H9 (cell line): ENCODE measurements at places on chromosomes 7 and 10. TPM values are rescaled to one million over a fixed set of nuclear protein-coding genes. Genes with fewer than 3 reads are reported as not detected.

DNA sequence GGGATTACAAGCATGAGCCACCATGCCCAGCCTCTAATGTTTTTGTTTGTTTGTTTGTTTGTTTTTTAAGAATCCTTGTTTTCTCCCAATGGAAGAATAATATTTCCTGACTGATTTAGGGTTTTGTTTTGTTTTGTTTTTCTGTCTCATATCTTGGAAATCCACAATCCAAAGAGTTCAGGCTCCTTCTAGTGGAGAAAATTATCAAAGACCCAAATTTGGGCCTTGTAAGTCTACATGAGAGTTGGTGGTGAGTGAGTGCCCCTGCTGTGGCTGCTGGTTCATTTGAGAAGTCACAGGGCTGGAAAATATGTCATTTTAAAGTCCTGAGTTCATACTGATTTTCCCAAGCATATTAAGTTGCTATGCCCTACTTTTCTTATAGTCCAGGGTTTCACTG, 33.5 kb upstream of the KLHL7 start:
- DNase-seq: no peak

GRCh38 chr10:71666639-71667386, 52.8 kb downstream of the C10orf105 start:
- no peak for DNase-seq

DNA sequence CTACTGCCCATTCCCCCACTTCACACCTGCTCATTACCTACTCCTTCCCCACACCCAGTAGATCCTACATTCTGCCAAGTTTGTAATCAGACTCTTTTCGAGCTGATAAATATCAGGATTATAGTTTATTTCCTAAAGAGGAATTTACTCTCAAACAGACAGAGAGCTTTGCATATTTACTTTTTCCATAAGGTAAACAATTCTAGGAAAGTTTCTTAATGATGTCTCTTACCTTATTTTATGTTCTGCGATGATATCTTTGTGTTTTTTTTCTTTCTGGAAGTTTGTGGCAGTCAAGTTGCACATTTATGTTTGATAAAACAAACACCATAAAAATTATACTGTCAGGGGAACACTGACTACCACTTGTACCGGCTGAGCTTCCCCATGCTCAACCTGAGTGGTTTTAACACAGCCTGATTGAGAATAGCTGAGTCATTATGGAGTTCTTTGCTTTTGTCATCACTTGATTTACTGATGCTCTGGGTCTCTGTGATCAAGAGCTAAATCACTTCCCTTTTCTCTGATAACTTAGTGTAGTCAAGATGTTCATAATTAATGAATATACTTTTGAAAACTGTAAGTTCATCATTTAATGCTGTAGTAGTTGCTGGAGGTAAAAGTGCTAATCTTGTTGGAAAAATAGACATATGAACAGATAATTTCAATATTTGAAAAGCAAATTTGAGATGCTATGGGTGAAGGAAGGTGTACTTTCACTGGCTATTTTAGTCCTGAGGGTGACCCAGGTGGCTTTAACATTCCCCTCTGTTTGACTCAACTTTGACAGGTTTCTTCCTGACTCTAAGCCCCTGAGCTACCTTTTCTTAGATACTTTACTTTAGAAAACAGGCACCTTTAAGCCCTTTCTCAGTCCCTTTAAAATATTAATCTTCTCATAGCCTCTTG, 1034.5 kb upstream of the LRRTM3 start:
- no peak for DNase-seq

- DNase-seq: no peak
Observed at GRCh38 chr10:60706146-60706545, 72.1 kb upstream of the CDK1 start.

- no peak for DNase-seq
Observed at GRCh38 chr10:70834441-70835151, 18.8 kb downstream of the SGPL1 start.

- DNase-seq: no peak
Observed at GRCh38 chr10:12783293-12783692, 218.2 kb downstream of the CCDC3 start.

DNA sequence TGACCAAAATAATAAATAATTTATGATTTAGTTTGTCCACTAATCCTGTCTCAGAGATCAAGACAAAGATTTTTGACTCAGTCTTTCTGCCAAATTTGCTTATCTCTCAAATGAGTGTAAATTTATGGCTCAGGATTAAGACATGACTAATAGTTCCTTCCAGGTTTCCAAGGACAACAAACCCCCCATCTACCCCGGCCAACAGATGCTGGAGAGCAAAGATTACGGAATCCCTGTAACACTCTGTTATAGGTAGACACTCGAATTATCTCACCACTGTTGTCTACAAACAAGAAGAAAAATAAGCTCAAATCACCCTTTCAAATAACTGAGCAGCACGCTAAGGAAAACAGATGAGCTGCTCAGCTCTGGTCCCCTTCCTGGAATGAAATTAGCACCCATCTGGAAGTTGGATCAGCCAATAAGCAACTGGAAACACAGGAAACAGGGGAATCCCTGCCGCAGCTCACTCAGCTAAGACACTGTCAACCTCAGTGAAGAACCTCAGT, 56.8 kb upstream of the SVIL start:
- no peak for DNase-seq

GRCh38 chr10:93364966-93365365, 117.2 kb downstream of the MYOF start:
- no peak for DNase-seq

DNA sequence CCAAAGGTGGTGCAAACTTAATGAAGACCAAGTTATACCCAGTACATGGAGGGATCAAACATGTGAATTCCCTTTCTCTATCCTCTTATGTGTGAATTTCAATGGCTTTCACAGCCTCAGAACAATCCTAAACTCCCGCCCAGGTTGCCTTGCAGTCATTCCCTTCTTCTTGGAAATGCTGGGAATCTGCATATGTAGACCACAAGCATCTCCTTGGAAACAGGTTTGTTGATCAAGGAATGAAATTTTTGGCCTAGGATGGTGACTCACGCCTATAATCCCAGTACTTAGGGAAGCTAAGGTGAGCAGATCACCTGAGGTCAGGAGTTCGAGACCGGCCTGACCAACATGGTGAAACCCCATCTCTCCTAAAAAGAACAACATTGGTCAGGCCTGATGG, 77.8 kb upstream of the ABI1 start:
- DNase-seq: peak; percentile 30

- no peak for DNase-seq
Observed at GRCh38 chr7:16563281-16564022, 36.8 kb downstream of the LRRC72 start.

DNA sequence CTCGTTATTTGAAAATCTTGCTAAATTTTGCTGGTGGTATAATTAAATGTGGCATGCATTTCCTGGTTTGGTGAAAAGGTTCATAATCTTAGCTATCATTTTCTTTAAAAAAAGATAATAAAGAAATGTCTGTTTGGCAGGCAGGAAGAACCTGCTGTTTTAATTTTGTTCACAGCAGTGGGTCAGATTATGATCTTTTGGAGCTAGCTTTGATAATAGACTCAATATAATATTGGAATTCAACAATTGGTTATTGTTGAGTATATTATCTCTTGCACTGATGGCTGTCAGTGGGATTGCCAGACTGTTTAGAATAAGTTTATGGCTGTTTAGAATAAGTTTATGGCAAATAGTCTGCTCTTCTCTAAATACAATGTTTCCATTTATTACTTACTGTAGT, 35.1 kb downstream of the MXI1 start:
- DNase-seq: no peak

EN2 gene
- 0.07 and 0.15 TPM in 2 replicates for total RNA-seq

TLL2 gene
- total RNA-seq: 1.4 and 1.8 TPM in 2 replicates

- no peak for DNase-seq
Observed at GRCh38 chr7:32158076-32158475, 87.9 kb upstream of the PDE1C start.

- DNase-seq: no peak
Observed at GRCh38 chr7:26485367-26485934, 193.8 kb downstream of the SNX10 start.

DNA sequence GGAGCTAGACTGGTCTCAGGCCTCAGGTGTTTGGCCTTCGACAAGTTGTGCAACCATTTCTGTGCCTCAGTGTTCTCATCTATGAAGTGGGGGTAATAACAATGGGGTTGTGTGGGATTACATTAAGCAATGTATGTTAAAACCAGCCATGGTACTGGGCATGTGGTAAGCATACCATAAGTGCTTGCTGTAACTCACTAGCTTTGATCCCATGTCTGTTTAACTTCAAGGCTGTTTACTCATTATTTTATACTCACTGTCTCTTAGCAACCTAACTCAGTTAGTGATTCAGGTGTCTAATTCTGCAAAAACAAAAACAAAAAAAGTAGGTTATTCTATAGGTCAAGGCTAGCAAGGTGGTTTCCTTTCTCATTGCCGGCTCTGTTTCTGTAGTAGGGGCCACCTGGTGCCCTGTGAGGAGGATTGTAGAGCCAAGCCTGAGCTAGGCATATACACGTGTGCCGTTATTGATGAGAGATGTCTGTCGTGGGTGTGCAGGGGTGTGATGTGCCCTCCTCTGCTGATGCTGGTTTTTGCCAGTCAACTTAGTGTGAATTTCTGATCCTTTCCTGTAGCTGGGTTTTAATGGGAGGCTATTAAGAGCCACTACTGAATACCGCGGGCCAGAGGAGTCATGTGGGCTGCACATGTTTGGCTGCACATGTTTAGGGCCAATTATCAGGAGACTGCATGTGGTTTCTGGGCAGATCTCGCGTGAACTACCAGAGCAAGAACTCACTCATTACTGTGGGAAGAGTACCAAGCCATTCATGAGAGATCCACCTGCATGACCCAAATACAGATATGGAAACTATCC, 56.2 kb downstream of the EEPD1 start:
- DNase-seq: no peak

CARD11 gene
- 20.0 and 22.3 TPM in 2 replicates for total RNA-seq

UFSP1 gene
- 4.3 and 4.6 TPM in 2 replicates for total RNA-seq

GRCh38 chr10:46516660-46517416, 39.6 kb downstream of the GPRIN2 start:
- DNase-seq: peak; percentile 28

GRCh38 chr10:123459371-123460091, 206.6 kb upstream of the GPR26 start:
- peak; percentile 59 for DNase-seq

- DNase-seq: no peak
Observed at GRCh38 chr7:93856323-93856722, 34.2 kb downstream of the TFPI2 start.

DNA sequence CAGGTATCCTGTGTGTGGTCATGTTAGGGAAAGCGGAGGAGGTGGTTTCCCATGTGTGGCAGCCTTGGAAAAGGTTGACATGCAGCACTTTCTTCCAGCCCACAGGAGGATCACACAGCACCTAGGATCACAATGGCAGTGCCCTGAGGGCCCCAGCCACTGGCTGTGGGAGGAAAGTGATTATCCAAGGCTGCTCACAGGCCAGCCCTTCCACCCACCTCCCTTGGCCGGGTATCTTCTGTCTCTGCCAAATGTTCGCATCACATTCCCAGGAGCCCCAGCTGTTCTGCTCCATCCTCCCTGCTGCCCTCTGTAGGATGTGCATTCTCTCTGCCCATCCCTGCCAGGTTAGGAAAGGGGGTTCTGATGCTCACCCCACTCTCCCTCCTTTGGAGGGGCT, 2.5 kb upstream of the MLXIPL start:
- no peak for DNase-seq

DNA sequence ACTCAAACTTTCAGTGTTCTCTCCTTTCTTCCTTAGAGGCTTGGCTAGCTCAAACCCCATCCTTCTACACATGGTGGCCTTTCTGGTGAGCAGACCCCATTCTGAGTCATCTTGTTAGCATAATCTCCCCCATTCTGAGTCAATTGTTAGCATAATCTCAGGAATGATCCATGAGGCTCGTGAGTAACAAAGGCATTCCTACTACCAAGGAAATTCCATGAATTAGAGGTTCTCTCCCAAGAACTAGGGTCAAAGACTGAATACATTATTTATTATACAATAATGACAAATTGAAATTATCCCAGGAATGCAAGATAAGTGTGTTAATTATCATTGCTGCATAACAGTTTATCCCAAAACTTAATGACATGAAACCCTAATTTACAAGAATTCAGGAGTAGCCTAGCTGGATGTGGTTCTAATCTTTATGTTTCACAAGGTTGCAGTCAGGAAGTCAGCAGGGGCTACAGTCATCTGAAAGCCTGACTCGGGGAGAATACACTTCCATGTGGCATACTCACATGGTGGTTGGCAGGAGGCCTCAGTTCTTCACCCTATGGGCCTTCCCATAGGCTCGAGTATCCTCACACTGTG, 100.2 kb downstream of the MMRN2 start:
- peak; percentile 63 for DNase-seq

DNA sequence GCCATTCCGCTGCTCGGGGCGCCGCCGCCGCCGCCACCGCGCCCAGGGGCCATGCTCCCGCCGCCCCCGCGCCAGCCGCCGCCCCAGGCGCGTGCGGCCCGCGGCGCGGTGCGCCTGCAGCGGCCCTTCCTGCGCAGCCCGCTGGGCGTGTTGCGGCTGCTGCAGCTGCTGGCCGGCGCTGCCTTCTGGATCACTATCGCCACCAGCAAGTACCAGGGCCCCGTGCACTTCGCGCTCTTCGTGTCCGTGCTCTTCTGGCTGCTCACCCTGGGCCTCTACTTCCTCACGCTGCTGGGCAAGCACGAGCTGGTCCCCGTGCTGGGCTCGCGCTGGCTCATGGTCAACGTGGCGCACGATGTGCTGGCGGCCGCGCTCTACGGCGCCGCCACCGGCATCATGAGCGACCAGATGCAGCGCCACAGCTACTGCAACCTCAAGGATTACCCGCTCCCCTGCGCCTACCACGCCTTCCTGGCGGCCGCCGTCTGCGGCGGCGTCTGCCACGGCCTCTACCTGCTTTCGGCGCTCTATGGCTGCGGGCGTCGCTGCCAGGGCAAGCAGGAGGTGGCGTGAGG, 383 bp downstream of the MARVELD1 start:
- peak; percentile 77 for DNase-seq

GCK gene
- 0.90 and 0.98 TPM in 2 replicates for total RNA-seq

GRCh38 chr7:129122751-129123509, 21.6 kb upstream of the TSPAN33 start:
- DNase-seq: no peak

DNA sequence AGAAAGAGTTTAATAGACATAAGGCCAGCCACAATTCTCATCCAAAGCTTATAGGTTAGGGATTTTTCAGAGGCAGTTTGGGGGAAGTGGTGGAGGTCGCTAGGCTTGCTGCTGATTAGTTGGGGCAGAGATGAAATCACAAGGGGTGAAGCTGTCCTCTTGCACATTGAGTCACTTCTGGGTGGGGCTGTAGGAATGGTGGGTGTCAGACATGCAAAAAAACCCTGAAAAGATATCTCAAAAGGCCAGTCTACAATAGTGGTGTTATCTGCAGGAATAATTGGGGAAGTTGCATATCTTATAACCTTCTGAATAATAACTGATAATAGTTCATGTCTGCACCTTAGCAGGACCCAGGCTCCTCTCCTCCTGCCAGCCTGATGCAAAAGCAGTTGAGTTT, 2.1 kb downstream of the FAM24B start:
- DNase-seq: no peak

AKR1C2 gene
- 0.74 and 0.83 TPM in 2 replicates for total RNA-seq
